ENCODE measurements at places on chromosomes 12 and 14. TPM values are rescaled to one million over a fixed set of nuclear protein-coding genes. Genes with fewer than 3 reads are reported as not detected.
A peak's percentile ranks its signal among the peaks of the same experiment; 100 is the strongest.

Gene NT5DC3
- total RNA-seq, result 28.1 TPM

Gene KRT75
- not detected for total RNA-seq

Gene SLC24A4
- 1.0 TPM for total RNA-seq

DNA sequence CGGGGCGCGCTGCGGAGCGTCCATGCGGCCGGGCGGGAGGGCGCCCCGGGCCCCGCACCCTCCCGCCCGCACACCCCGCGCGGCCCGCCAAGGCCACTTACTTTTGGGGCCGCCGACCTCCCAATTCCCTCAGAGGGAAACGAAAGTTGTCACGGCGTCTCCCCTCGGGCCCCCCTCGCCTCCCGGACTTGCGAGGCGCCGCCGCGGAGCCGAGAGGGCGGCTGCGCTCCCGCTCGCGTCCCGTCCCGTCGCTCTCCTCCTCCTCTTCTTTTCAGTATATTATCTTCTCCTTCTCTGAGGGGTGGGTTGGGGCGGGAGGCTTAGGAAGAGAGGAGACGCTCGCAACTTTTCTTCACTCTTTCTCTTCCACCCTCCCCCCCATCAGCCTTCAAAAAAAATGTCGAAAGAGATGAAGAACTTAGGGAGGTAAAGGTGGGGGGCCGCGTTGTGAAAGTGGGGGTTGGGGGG is 613 bp downstream of the DUSP16 start:
- DNase-seq, result peak; percentile 63

GRCh38 chr12:85424581-85425348 is 144.7 kb downstream of the ALX1 start:
- DNase-seq, result no peak

DNA sequence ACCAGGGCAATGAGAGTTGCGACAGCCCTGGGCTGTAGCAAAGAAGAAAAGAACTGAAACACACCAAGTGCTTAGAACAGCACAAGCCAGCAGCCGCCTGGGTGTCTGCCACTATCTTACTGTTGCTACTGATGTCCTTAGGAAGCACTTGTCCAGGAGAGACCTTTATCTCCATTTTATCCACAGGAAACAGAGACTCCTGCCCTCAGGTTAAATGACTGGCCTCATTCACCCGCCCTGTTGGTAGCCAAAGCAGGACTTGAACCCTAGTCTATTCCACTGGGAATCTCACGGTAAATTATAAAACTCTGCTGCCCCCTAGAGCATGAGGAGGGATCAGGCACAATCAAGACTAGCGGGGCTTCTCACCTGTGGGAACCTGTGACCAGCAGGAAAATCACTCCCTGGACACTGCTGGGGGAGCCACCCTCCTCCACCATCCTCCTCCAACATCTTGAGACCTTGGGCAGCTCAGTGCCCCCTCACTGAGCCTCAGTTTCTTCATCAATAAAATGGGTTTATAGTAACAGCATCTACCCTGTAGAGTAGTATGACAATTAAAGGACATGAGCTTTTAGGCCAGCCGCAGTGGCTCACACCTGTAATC is 20.5 kb upstream of the TESC start:
- peak; percentile 33 for DNase-seq

Gene GLT1D1
- total RNA-seq, result 0.78 TPM

- DNase-seq, result no peak
Measured at GRCh38 chr14:98826618-98827017, 445.4 kb downstream of the BCL11B start.

Gene GLIPR1L2
- 0.94 TPM for total RNA-seq

- DNase-seq, result no peak
Measured at GRCh38 chr14:64060648-64061096, 207.9 kb downstream of the SYNE2 start.

DNA sequence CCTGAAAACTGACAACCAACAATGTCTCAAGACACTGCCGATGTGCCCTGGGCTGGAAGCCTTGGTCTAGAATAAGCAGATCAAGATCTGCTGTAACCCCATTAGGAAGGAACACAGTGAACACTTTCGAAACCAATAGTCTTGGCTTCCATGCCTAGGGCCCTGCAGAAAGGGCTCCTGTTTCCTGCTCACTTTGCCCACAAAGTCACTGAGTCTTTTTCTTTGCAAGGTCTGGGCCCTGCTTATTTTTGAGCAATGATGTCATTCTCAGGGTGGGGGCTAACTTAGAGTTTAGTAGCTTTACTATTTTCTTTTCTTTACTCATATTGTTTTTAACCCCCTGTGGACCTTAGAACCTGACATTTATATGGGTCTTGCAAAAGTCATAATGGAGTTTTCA is 704.2 kb upstream of the TMEM132C start:
- DNase-seq, result no peak

GRCh38 chr12:288687-289086 is 26.1 kb upstream of the SLC6A13 start:
- DNase-seq, result peak; percentile 59

Gene ACVRL1
- 96.9 TPM for total RNA-seq

DNA sequence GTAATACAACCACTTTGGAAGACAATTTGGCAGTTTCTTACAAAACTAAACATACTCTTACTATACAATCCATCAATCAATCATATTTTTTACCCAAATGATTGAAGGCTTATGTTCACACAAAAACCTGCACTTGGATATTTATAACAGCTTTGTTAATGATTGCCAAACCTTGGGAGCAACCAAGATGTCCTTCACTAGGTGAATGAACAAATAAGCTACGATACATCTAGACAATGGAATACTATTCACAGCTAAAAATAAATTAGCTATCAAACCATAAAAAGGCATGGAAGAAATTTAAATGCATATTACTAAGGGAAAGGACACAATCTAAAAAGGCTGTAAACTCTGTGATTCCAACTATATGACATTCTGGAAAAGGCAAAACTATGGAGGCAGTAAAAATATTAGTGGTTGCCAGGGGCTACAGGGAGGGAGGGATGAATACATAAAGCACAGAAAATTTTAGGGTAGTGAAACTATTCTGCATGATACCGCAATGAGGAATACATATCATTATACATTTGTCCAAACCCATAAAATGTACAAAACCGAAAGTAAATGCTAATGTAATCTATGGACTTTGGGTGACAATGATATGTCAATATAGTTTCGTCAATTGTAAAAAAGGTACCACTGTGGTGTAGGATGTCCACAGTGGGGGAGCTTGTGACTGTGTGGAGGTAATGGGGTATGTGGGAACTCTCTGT is 70.5 kb downstream of the GPR65 start:
- no peak for DNase-seq

Gene NKX2-1
- total RNA-seq, result not detected

- DNase-seq, result peak; percentile 30
Measured at GRCh38 chr14:76490735-76491134, 114.8 kb downstream of the ESRRB start.

GRCh38 chr12:17017402-17017801 is 411.4 kb upstream of the LMO3 start:
- no peak for DNase-seq

- no peak for DNase-seq
Measured at GRCh38 chr12:91210618-91211017, 28.0 kb upstream of the DCN start.

Gene SLC38A4
- total RNA-seq, result 0.12 TPM

Gene LTBP2
- 209 TPM for total RNA-seq

DNA sequence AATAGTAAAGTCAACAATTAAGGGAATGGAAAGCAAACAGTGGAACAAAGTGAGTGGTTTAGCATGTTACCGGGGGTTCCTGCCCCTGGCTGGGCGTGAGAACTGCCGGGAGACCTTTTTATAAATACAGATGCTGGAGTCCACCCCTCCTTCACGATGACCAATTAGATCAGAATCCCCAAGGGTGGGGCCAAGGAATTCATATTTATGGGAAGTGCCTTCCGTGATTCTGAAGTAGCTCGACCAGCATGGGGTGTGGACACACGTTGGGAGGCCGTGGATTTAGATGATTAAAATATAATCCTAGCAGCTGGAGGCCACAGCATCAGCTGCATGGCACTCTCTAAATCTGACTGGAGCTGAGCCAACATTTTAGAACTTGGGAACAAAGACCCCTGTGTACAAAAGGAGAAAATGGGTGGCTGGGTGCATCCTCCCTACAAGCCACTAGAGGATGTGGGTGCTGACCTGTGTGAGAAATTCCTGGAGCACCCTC is 87.9 kb downstream of the SRRM4 start:
- DNase-seq, result no peak

- DNase-seq, result no peak
Measured at GRCh38 chr12:77189458-77189857, 124.1 kb upstream of the E2F7 start.

GRCh38 chr12:89238593-89238992 is 113.7 kb downstream of the DUSP6 start:
- no peak for DNase-seq

Gene ADGRD1
- total RNA-seq, result 97.6 TPM

DNA sequence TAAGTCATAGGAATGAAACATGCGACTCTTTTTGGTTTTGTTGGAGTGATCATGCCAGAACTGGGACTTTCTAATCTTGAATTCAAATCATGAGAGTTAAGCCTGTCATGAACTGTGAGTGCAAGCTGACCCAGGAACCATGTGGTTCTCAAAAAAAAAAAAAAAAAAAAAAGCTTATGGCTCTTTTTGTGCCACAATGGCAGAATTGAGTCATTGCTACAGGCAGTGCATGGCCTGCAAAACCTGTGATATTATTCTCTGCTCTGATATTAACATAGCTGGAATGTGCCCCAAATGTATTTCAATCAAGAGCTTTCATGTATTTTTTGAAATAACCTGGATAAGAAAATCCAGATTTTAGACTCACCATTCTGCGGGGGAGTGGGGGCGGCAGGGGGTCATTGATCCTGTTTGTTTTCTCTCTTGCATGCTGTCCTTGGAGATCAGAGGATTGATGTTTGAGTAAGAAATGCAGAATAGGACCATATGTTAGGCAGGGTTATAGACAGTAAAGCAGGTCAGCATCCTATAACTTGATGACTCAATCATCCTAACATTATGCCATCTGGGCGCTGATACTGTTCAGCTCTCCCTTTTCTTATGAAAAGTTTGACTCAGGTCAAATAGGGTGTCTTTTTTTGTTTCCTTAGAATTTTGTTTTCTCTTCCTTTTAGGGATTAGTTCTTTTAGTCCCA is 797.4 kb downstream of the DIO2 start:
- DNase-seq, result no peak

DNA sequence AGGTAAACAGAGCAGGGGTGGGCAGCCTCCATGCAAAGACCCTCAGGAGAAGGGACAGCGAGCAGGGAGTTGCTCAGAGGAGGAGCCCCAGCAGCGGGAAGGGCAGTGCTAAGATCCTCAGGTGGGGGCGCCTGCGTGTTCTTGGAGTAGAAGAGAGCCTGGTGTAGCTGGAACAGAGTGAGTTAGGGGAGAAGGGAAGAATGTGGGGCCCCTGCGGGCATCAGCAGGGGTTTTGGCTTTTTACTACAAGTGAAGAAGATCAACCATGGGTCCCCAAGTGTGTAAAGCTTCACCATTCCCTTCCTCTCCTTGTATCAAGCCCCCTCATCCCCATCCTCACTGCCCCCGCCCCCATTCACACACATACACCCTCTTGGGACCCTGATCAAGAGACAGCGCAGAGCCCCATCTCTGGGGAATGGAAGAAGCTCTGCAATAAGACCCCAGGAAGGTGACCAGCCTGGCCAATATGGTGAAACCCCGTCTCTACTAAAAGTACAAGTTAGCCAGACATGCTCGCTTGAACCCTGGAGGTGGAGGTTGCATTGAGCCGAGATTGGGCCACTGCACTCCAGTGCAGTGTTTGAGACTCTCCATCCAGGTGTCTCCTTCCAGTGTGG is 10.2 kb upstream of the TMEM119 start:
- no peak for DNase-seq

GRCh38 chr12:51600721-51601120 is 9.7 kb downstream of the SCN8A start:
- DNase-seq, result no peak

DNA sequence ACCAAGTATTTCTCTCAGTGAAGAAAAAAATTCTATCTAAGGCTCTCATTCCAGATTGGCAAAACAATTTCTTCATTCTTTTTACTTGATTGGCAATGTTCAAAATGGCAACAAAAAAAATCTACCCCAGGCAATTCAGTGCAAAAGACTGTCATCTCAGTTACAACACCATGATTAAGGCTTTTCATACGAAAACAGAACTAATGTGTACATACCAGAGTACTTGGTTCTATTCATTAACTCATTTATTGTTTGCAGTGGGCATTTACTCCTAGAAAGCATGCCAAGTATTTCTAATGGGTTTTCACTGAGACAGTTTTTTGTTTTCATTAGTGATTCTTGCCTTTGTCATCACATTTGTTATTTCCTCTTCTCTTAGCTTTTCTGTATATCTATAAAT is 33.0 kb downstream of the DBX2 start:
- no peak for DNase-seq

All from aorta (tissue), 5 donors.